ENCODE measurements at places on chromosomes 3 and 15.
A peak's percentile ranks its signal among the peaks of the same experiment; 100 is the strongest.

DNA sequence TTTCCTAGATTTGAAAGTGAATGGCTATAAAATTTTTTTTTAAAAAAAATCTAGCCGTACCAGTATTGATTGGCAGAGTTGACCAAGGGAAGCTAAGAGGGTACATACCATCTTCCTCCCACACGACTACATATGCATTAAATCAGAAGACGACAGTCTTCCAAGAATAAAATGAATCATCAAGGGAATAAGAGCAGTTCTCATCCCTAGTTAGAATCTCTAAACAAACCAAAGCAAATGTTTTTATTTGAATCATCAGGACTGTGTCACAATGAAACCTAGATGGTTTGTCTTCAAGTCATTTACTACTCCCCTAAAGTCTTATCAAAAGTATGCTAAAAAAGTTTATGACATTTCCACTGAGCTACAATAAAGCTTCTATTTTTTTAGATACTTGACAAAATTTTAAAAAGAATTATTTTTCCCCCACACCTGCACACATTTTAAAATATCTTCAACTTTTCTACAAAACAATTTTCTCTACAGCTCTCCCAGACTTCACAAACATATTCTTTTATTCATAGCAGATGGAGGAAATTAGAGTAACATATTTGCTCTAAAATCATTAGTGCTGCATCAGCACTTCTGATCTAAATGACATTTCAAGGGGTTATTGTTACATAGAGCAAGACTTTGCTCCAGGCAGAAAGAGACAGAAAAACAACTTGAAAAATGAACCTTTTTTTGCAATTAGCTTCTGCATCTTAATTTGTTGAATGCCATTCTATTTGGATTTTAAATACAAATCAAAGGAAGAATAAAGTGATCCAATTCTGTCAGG, 547.1 kb downstream of the FHIT start:
- no peak for DNase-seq

DNA sequence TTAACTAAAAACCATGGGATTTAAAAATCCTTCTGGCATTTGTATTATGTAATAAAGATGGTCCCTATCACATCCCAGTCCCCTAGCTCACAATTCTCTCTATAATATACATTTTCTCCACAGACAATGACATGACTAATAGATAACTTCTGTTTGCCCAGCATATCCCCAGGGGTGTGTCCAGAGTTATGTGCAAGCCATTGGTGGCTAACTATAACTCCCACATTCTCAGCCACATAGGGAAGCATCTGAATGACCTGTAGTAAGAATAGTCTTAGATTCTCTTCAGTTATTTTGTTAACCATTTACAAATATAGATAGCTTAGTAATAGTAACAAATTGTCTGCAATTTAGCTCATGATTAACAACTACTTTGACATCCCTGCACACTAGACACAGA, 52.2 kb upstream of the RBSN start:
- no peak for DNase-seq

GRCh38 chr3:43580181-43580580, 41.6 kb downstream of the ANO10 start:
- no peak for DNase-seq

GRCh38 chr15:34708422-34708821, 46.4 kb downstream of the GJD2 start:
- DNase-seq: peak; percentile 47

DNA sequence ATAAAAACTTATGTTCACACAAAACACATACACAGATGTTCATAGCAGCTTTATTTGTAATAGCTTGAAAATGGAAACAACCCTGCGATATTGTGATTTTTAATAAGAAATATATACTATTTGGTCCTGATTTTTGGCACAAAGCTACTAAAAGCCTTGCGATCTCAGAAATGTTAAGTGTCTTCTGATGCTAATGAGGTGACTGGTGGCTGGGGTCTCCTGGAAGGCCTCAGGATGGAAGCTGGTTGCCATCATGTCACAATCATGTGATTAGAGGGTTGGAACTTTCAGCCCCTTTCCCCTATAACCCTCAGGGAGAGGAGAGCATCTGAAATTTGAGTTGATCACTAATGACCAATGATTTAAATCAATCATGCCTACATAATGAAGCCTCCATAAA, 278.4 kb upstream of the UBE2E1 start:
- no peak for DNase-seq

DNA sequence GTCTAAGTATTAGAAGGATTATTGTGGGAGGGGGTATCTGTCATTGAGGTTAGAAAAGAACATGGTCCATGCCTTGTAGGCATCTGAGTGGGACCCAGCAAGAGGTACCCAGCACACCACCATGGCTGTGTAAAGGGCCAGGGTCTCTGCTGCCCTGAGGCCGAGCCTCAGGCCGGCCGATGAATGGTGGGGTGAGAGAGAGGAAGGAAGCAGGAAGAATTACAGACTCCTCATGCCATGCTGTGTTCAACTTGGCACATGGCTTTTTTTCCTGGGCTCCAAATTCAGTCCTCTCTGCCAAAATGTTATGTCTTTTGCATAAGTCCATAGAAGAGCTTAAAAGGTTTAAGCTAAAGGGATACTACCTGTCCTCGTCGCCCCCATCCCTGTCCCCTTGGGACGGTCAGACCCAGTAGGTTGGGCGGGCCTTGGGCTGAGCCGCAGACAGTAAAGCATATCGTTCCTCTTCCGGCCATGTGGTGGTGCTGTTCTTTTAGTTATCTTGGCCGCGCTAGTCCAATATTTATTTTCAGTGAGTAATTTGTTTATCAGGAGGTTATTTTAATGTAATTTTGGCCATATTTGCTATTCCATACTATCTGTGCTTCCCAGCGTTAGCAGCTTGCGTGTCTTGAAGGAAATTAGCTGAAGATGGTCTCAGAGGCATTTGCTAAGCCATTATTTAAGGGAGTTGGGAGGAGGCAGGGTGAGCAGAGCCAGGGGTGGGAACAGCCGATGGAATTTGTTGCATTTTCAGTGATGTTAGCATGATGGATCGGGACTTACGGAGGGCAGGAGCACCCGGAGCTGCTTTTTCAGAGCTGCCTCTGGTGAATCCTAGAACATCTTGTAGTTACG, 152.4 kb downstream of the AGBL1 start:
- DNase-seq: no peak

DNA sequence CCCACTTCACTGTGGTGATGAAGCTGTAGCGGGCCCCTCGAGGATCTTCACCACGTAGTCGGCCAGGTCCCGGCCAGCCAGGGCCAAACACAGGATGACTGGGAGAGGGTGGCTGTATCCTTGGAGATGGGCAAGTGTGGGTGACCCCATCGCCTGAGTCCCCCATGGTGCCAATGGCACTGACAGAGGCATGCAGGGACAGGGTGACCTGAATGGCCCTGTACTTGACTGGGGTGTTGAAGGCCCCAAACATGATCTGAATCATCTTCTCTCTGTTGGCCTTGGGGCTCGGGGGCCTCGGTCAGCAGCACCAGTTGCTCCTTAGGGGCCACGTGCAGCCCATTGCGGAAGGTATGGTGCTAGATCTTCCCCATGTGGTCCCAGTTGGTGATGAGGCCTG, 17.1 kb upstream of the AP3B2 start:
- no peak for DNase-seq

DNA sequence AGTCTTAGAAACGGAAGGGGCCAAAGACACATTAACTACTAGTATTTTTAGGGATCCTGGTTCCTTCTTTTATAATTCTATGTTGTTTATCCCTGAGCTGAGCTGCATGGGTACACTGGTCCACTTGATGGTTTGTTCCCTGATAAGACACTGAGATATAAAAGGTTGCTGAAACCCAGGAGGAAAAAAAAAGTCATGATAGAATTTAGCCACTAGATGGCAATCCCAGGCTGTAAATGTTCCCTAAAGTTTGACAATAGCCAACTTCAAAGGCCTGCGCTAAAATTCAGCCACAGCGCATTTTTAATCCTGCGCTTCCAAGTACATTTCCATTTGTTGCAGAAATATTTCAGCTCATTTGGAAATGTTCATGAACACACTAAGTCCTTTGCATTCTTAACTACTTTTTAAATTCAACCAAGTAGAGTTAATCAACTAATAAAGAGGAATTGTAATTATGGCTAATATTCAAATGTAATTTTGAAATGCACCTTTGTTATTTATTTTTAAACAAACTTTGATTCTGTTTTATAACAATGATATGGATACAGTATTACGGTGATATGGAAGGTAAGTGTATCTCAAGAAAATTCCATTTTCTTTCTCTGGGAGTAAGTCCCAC, 249.3 kb upstream of the FEZF2 start:
- DNase-seq: peak; percentile 2

- no peak for DNase-seq
Observed at GRCh38 chr15:63930034-63930433, 96.3 kb upstream of the HERC1 start.

Data from hematopoietic multipotent progenitor cell treated with erythropoietin and hydrocortisone succinate and interleukin-3 and kit ligand, for 15 days (in vitro differentiated cells).